ENCODE measurements at places on chromosomes 11 and 22. TPM values are rescaled to one million over a fixed set of nuclear protein-coding genes. Genes with fewer than 3 reads are reported as not detected.

GRCh38 chr11:70811915-70812314 is 413.6 kb downstream of the CTTN start:
- DNase-seq: no peak

FXYD6 gene
- polyA plus RNA-seq: 21.4 TPM

PLAAT2 gene
- not detected for polyA plus RNA-seq

IRAG1 gene
- 60.3 TPM for polyA plus RNA-seq

HTR3A gene
- polyA plus RNA-seq: not detected

SPDYC gene
- not detected for polyA plus RNA-seq

DNA sequence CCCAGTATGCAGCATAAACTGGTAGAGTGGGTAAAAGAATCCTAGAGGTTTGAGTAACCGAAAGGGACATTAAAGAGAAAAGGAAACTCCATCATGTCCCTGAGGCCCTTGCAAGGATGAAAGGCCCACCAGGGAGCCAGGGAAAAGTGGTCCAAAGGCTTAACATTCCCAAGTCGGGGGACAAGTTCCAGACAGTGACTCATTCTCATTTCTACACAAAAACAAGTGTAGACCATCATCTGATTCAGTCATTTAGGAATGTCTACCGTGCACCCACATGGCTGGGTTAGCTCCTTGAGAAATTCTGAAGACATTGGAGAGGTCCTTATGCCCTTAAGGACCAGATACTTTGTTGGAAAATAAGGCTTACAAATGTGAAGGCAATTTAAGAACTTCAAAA is 4.8 kb upstream of the NOX4 start:
- DNase-seq: peak; percentile 51

DNA sequence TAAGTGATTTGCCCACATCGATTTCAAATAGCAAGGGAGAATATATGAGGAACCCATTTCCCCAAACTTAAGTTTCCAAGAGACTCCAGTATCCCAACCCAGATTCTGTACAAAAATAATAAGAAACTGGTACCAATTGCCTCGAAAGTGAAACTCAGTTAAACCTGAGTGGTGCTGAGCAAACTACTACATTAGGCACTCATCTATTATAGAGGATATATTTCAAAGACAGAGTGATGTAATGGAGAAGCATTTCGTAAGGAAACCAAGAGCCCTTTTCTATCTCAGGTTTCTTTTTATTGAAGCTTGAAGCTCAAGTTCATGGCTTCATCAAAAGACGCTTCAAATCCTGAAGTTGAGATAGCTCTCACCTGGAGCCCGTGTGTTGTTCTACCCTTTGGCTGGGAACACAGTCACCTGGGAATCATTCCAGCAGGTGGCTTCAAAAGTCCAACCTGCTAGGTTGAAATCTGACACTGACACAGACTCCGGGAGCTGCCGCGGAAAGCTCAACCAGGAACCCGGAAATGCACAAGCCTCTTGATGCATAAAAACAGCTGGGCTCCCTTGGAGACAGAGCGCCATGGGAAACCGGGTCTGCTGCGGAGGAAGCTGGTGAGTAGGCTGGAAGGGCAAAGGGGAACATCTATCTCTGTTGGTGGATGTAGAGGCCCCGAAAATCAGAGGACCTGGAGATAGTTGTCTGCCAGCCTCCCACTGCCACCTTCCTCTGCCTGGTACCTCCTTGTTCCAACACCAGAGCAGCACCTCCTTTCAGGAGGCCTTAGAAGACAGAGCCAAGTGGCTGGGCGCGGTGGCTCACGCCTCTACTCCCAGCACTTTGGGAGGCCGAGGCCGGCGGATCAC is at the start of gene C11orf52:
Gene C11orf52, plus strand, starts transcription at position 524 of the 867 bp plus-strand sequence. Its CDS starts 60 bp downstream, at position 584.
- DNase-seq: no peak

DNA sequence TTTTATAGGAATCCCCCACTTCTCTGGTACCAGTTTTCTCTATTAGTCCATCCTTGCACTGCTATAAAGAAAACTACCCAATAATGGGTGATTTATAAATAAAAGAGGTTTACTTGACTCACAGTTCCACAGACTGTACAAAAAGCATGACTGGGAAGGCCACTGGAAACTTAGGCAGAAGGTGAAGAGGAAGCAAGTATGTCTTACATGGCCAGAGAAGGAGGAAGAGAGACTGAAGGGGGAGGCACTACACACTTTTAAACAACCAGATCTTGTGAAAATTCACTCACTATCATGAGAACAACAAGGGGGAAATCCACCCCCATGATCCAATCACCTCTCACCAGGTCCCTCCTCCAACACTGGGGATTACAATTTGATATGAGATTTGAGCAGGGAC is 68.9 kb upstream of the GNAZ start:
- no peak for DNase-seq

OR51I1 gene
- not detected for polyA plus RNA-seq

DNA sequence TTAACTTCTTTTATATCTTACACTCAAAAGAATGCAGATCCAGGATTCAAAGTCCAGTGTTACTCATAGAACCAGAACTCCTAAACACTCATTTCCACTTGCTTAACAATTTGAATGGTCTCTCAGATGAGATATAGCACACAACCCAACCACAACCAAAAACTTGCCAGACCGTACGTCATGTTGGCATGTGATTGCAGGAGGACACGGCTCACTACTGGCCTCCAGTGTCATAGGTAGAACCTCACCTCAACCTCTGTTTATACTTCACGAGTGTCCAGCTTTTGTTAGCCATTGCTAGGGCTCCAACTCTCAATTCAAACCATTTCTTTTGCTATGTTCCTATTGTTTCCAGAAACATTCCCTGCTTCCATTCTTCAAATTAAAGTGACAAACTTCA is 58.5 kb upstream of the PDGFD start:
- no peak for DNase-seq

DNA sequence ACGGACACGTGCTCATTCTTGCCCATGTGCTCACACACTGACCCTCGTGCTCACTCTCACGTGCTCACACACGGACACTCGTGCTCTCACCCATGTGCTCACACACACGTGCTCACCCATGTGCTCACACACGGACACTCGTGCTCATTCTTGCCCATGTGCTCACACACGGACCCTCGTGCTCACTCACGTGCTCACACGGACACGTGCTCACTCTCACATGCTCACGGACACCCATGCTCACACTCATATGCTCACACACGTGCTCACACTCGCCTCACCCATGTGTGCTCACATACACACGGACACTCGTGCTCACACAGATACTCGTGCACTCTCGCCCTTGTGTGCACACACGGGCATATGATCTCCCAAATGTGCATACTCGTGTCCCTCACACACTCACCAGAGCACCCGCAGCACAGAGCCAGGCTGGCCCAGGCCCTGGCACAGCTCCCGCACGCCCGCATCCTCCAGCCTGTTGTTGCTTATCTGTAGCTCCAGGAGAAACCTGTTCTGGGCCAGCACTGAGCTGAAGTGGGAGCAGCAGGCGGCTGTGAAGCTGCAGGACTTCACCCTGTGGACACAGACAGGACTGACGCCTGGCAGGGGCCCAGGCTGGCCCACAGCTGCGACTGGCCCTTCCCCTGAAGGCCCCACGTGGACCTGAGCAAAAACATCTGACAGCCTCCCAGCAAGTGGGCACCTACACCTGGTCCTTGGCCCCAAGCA is 9.3 kb downstream of the RNH1 start:
- DNase-seq: no peak

- no peak for DNase-seq
Observed at GRCh38 chr11:124405581-124405980, 6.8 kb upstream of the OR8B3 start.

WDR74 gene
- 18.0 TPM for polyA plus RNA-seq

DNA sequence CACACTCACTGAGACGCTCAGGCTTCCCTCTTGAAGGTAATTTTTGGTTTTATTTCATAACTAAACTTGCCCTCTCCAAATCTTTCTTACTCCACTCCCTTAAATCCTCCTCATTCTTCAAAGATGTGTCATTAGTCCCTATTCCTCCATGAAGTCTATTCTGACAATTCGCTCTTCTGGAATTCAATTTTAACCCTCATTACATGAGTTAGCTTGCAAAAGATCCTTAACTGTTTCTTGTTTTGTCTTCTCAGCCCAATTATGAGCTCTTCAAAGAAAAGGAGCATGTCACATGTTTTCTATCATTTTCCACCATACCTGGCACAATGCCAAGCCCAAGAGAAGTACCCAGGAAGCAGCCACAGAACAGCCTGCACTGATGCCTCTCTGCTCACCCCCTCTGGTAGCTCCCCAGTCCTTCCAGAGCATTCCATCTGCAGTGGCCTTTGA is 13.0 kb downstream of the GALNT18 start:
- no peak for DNase-seq

GRCh38 chr11:75188671-75189070 is 37.8 kb downstream of the SLCO2B1 start:
- no peak for DNase-seq

DNA sequence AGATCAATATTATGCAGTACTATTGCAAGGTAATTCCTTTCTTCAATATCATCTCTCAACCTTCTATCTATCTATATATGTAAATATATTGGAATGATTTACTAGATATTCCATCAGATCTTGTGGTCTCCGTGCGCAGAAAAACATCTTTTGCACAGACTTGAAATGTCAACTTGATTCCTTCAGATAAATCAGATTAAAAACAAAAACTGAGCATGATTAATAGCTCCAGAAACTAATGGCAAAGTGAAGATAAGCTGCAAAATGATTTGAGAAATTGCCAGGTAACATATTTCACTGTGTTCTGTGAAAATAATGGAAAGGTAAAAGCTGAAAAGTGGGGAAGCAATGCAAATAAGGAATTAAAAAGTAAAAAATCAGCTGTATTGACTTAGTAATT is 200.1 kb upstream of the CTSC start:
- no peak for DNase-seq

DNA sequence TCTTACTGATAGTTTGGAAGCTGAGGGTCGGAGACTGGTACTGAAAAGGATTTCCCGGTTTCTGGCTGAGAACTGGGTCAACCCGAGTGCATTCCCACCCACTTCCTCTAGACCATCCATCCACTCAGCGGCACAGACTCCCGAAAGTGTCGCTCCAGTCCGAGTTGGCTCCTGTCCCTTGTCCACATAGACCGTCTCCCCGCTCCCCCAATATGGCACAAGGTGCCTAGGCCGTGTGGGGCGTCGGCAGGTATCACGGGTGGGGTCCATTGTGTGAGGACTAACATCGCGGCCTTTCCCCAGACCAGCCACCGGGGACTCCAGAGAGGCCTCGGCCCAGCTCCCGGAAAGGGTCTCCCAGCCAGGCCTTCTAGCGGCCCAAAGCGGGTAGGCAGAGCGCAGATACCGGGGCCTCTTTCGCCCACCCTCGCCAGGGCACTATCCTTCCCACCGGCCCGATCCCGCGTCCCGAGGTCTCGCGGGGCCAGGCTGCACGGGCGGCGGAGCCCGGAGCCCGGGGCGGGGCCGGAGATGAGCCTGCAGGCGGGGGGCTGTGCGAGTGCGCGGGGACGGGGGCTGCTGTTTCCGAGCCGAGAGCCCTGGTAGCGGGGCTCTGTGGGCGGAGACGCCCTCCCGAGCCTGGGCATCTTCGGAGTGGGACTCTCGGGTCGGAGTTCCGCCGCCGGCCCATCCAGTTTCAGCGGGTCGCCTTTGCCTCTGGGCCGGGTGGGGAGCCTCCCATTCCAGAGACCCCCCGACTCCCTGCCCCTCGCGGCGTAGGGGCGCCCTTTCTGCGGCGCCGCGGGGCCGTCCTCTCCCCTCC is 21.1 kb downstream of the SERPINH1 start:
- DNase-seq: no peak

PHLDA2 gene
- 14.4 TPM for polyA plus RNA-seq

TRIM29 gene
- not detected for polyA plus RNA-seq

DNA sequence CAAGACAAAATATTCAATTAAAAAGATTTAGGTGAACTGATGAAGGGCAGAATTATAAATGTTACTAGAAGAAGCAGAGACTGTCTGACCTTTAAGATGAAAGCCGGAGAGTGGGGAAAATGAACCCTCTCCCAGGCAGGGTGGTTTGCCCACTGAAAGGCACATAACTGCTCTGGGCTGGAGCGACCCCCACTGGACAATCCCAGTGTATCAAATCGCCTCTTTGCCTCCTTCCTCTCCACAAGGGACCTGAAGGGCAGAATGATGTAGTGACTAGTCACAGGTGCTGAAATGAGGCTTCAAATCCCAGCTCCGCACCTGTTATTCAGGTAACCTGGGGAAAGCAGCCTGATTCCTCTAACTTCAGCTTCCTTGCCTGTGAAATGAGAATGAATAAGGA is 69.0 kb downstream of the EFCAB6 start:
- DNase-seq: no peak

HEPN1 gene
- 0.06 TPM for polyA plus RNA-seq

DNA sequence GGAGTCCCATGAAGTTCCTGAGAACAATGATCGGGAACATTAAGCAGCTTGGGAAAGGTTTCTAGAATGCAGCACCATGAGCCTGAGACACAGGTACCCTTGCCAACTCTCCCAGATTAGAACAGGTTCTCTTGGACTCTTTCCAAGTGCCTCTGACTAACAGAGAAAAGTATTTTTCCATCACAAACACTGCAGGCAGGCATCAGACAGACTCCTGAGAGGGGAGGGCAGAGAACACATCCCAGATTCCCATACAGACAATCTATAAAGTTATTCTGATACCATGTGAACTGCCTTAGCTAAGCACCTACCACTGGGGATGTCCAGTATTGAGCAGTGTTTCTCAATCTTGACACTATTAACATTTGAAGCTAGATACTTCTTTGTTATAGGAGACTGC is 27.3 kb downstream of the SERGEF start:
- DNase-seq: no peak

- DNase-seq: no peak
Observed at GRCh38 chr22:25475257-25476022, 89.0 kb upstream of the GRK3 start.

DNA sequence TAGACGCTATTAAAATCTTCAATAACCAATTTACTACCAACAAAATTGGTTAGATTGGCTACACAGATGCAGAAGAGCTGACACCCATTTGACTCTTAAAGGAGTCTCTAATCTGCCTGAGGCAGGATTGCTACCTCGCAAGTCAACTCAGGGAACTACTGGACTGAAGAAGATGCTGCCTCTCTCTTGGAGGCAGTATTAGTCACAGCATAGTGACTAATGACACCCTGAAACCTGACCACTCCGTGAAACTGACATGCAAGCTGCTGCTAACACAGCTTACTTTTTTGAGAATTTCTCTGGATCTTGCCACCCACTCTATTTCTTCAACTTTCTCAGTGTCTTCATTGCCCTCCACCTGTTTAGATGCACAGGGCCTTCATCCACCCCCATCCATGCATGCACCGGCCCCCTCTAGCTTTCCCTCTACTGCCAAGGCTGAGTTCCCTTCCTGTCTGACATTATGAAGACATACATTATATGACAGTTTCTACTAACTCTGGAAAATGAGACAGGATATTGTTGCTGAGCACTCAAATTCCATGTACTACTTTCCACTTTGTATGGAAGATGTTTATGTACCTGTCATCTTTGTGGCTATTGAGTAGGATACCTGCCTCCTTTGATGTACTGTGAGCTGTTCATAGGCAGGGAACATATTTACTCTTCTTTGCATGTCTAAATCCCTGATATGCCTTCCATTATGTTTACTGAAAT is 183.2 kb downstream of the MSANTD4 start:
- peak; percentile 7 for DNase-seq

DNA sequence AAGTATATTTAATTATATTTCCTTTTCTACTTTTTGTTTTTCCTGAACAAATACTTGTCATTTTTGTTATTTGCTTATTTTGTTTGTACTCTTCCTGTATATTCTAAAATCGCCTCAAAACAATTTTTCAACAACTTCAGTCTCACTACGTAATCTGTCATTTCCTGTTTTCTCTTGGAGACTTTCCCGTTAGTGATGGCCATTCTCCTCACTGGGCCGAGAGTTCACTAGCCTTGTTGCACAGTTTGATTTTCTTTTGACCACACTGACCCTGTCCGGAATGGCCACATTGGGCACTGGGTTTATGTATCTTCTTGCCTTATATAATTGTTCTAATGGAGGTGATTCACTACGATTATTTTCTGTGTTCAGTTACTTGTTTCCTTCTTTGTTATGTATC is 726.1 kb downstream of the FAM181B start:
- no peak for DNase-seq

Data from AG04450 (cell line).